ENCODE measurements at places on chromosomes 5 and 9.
A peak's percentile ranks its signal among the peaks of the same experiment; 100 is the strongest.

DNA sequence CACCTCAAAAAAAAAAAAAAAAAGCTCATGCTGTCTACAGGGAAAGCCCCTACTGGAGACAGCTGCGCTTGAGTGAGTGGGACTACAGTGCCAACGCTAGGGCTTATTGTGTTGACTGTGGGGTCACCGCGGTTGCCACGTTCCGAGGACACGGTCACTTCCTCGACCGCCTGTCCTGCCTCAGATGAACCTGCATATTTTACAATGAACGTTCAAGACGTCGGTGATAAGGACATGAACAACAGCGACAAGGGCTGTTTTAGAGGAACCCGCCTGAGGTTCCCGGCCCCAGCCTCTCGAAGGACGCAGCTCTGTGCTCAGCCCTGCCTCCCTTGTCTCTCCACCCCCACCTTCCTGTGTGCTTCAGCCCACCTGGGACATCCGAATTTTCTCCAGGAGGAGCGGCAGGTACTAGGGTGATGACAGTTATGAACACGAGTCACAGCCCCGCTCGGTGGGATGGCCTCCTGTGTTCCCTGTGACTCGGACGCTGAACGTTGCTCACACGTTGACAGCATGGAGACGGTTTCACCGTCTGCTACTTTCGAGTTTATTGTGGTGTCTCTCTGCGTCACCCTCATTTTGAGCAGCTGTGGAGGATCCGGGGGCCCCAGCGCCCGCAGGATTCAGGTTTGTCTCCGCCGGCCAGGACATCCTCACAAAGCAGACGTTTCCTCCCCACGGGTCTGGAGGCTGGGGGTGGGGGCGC is 11.3 kb upstream of the DIPK1B start:
- DNase-seq = peak; percentile 12

- DNase-seq = no peak
Measured at GRCh38 chr5:67816456-67816855, 399.1 kb upstream of the PIK3R1 start.

- no peak for DNase-seq
Measured at GRCh38 chr5:35811108-35811741, 45.5 kb upstream of the IL7R start.

GRCh38 chr5:120306303-120306702 is 157.8 kb upstream of the PRR16 start:
- DNase-seq = no peak

GRCh38 chr9:90054810-90055209 is 450.0 kb downstream of the GADD45G start:
- no peak for DNase-seq

- DNase-seq = no peak
Measured at GRCh38 chr9:30534896-30535295, 1849.5 kb upstream of the ACO1 start.

DNA sequence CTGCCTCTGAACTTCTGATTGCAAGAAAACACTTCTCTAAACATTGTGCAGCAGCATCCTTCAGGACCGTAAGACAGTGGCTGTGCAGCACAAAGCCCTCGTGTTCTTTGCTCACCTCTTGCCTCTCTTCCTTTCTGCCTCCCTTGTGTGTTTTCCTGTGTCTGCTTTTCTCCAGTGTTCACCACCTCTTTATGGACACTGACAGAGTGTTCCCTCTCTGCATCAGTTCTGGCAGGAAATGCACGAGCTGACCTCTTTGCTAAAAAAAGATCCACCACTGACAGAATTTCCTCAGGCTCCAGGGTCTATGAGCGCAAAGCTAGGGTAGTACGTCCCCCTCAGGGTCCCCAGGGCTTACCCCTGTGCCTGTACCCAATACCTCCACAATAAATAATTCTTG is 74.3 kb downstream of the C5orf15 start:
- DNase-seq = no peak

- DNase-seq = no peak
Measured at GRCh38 chr5:179805529-179806249, 977 bp downstream of the MGAT4B start.

DNA sequence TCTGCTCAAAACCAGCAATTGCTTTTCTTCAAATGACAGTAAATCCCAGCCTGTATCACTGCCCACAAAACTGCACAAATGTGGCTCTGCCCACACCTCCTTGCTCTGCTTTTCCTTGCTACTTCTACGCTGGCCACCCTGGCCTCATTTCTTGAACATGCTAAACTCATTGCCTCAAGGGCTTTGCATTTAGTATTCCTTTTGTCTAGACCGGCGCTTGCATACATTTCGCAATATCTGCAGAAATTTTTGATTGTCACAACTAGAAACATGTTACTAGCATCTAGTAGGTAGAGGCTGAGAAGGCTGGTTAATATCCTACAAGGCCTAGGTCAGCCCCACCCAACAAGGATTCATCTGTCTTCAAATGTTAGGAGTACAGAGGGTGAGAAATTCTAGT is 2357.8 kb downstream of the MAT2B start:
- no peak for DNase-seq

GRCh38 chr5:138503487-138504270 is 38.4 kb downstream of the EGR1 start:
- DNase-seq = no peak

GRCh38 chr5:141850244-141850768 is 27.9 kb downstream of the PCDH1 start:
- DNase-seq = no peak

GRCh38 chr9:129313331-129313955 is 135.4 kb upstream of the IER5L start:
- DNase-seq = no peak

GRCh38 chr5:107373549-107374263 is 297.0 kb downstream of the EFNA5 start:
- no peak for DNase-seq

DNA sequence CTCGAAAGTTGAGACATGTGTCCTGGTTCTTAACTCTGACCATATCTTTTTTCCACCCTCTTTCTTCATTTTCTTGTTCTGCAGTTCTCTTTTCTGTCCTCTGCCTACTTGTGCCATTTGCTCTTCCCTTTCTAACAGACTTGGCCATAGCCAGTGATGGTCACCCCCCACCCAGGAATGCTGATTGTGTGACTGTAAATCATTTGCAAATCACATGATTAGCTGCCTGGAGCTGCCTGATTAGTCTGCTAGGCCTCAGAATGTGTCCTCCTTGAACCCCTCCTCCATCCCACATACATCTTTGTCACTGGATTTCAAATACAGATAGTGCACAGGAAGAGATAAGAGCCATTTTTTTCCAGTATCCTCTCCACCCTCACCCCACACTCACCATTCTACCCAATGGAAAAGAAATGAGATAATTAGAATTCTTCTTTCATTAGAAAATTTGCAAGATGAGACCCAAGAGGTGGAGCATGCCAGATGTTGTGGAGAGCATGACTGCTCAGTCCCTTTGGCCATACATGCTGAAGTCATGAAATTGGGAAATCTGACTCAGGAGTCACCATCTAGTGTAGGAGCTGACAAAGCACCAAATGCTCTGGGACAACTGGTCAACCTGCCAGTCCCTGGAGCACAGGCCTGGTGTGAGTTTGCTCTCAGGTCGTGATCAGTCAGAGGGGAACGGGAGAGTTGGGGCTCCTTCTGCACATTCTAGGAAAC is 538.2 kb downstream of the CCDC171 start:
- DNase-seq = no peak

- DNase-seq = no peak
Measured at GRCh38 chr5:1001406-1002270, 7.0 kb upstream of the NKD2 start.

DNA sequence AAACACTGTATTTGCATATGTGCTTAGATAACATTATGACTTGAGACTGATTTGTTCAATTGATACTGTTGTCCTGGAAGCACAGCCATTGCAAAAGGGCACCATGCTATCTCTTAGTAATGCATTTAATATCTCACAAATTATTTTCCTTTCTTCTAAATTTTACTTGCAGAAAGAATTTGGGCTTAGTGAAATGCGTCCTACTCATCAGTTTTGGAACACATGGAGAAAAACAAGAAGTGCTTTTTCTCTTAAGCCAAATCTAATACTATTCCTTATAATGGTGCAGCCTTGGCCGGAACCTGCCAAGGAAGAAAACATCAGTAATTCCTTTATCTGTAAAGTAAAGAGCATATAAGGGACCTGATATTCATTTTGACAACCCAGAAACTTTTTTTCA is 172.2 kb upstream of the ZNF608 start:
- no peak for DNase-seq

GRCh38 chr5:58958701-58959100 is 375.8 kb downstream of the RAB3C start:
- DNase-seq = no peak

DNA sequence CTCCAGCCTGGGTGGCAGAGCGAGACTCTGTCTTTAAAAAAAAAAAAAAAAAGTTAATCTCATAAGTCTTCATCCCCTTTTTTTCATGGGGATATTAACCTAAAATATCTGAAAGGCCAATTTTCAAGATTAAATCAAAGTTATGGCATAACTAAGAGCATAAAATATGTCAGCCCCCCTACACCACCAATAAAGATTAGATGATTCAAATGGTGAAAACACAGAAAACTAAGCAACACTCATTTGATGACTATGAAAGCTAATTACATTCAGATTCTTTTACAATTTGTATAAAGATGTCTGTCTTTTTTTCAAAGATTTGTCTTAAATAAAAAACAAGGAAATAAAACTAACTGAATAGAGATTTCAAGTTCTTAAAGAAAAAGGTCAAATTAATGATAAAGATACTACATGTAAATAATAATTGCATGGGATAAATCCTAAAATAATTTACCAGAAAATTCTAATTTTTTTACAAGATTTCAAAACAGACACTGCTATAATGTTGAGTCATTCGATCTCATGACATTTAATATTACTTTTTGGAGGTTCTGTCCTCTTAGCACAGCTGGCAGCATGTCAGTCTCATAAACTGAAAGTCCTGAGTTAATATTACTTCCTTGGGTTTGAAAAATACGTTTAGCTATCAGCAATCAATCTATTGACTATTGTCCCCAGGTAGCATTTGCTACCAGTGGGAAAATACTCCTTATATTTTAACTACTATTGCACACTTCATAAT is 112.9 kb downstream of the KIAA0825 start:
- DNase-seq = no peak

DNA sequence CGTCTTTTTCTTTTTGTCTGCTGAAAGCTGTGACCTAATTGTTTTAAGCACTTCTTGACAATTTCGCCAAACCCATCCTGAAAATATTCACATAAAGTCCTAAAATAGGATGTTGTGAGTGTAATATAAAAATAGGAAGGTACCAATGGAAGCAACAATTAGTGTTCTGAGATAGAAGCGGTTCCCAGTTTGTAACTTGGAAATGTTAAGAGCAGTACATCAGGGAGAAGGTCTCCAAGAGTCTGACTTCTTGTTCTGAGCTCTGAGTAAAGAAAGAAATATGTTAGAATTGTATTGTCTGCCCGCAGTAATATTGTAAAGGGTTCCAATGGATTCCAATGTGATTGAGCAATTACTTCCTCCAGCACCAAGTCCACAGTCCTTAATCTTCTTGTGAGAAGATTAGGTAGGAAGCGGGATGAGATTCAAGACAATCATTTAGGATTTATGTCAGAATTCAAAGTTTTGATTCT is 3.9 kb downstream of the VCAN start:
- DNase-seq = no peak

- DNase-seq = no peak
Measured at GRCh38 chr5:119524485-119524884, 72.2 kb downstream of the HSD17B4 start.

All from stimulated activated CD8-positive, alpha-beta memory T cell treated with anti-CD3 and anti-CD28 coated beads, Interleukin-2, amount 100 ng/mL, for 1 hour (primary cell).